ENCODE measurements at places on chromosomes 12 and 14.

DNA sequence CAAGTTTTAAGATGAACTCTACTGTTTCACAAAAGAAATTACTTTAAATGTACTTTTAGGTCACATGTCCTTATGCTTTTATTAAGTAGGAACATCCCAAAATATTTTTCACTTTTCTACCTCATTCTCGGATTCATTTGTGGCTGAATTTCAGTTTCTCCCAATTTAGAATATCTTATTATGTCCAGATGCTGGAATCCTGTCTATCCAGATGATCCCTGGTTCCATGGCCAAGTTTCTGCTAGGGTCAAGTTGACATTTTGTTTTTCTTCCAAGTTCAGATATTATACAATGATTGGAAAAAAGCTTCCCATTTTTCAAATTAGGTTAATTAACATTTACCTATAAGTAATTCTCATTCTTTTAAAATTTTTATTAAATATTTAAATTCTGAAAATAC, 181.8 kb upstream of the SLC16A7 start:
- no peak for DNase-seq

DNA sequence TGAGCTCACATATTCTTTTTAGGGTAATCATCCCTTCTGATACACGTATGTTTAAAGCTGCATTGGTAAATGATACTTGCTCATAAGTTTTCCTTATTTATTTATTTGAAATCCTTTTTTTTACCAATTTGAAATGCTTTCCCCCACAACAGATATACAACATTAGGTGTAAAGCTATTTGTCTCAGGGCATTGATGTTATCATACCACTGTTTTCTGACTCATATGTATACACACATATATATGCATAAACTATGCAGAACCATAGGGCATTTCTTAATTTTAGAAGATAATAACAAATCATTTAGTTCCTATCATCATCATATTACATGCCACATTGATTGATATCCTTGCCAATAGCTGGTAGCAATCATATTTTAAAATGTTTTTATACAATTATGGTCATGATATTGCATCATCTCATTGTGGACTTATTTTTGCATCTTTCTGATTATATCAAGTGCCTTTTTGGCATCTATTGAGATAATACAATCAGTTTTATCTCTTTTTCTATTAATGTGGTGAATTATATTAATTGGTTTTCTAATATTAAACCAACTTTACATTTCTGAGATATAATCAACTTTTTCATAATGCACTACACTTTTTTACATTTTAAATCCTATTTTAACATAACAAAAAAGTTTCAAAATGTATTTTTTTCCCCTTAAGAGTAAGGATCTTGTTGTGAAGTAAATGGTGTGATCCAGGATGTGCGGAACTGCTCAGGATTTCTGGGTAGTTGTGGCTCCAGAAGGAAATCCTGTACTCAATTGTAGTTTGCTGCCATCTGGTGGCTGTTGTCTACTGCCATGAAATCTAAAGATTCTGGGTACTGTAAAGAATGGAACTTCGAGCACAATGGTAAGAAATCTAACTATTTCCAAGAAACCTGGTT, 16.7 kb downstream of the OR9K2 start:
- DNase-seq = no peak

DNA sequence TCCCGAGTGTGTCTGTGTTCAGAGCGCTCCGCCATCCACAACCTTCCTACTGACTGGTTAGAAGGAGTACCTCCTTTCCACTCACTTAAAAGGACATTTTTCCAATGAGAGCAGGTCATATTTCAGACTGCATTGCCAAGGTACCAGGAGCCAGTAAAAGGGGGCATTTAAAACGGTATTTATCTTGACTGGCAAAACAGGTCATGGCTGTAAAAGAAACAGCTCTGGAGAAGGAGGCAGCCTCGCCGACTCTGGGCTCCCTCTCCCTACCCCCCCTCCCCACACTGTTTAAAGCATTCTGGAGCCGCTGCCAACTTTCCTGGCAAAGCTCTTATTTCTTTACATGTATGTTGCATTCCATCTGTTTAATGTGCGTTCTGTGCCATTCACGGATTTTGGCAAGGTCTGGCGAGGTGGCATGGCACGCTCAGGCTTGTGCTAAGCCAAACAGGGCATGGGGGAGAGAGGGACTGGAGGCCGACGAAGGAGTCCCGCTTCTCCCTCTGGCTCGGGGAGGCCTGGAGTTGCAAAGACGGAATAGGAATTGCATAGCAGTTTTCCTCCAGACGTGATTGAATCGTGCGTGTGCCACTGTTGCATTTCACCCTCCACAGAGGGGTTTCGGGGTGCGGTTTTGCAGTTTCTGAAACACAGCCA, 41.2 kb upstream of the MED13L start:
- DNase-seq = no peak

DNA sequence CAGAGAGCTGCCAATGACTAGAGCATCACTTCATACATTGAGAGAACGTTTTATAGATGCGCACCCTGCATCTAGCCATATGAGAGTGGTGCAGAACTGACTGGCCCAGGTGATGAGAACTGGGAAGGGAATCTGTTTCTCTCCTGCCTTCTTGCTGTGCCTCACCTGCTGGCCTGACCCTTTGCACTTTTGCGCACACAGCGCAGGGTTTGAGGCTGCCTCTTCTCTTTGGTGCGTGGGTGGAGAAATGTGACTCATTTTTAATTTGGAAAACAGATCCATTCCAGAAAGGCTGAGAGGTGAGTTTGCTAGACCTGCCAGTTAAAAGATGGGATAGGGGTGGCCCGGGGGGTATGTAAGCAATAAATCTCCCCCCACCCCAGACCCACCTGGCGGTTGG, 453 bp upstream of the ESRRB start:
- DNase-seq = no peak

- no peak for DNase-seq
Measured at GRCh38 chr12:91370086-91370868, 187.7 kb upstream of the DCN start.

GRCh38 chr12:56206452-56207166, 15.1 kb downstream of the RNF41 start:
- no peak for DNase-seq

GRCh38 chr14:93943052-93943451, 15.9 kb downstream of the FAM181A start:
- DNase-seq = no peak

DNA sequence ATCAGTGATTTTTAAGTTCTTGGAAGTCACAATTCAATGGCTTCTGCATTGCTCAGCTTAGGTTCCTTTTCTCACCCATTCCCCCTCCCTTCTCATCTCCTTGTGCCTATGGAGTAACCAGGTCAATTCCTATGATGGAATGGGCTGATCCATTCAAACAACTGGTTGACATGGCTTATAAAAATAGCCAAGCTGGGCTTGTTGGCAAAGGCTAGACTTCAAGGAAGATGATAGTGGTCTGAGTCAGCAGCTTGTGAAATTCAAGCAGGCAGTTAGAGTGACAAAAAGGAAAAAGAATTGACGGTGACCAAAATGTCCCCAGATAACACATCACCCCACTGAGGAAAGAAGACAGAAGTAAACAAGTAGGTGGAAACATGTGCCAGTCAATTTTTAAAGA, 119.9 kb upstream of the PCED1B start:
- no peak for DNase-seq

- DNase-seq = no peak
Measured at GRCh38 chr14:81449114-81449513, 49.0 kb upstream of the STON2 start.

DNA sequence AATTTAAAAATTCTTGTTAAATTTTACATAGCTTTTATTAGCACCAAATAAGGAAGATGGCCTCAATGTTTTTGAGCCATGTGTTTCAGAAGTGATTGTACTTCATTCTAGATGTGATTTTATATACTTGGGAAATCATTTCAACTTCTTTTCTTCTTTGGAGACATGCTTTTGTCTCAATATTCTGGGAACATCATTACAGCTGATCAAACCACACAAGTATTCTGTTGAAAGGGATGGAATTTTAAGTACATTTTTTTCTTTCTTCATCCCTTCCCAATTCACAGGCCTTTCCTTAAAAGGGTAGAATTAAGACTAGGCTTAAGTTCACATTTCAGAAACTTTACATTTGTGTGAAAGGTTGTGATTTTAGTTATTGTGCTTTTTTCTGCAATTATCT, 66.4 kb downstream of the PAPOLA start:
- no peak for DNase-seq

DNA sequence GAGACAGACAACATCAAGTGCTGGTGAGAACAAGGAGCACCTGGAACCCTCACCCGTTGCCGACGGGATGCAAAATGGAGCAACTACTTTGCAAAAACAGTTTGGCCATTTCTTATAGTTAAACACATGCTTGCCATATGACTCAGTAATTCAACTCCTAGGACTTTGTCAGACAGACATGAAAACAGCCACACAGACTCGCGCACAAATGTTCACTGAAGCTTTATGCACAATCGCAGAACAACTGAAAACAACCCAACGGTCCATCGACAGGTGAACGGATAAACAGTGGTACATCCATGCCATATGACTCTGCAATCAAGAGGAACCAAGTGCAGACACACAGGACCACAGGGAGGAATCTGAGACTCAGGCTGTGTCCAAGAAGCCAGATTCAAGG, 30.8 kb downstream of the NCOR2 start:
- no peak for DNase-seq

GRCh38 chr12:62841846-62842245, 93.1 kb downstream of the PPM1H start:
- DNase-seq = no peak
